ENCODE measurements at places on chromosomes 1 and 21.

DNA sequence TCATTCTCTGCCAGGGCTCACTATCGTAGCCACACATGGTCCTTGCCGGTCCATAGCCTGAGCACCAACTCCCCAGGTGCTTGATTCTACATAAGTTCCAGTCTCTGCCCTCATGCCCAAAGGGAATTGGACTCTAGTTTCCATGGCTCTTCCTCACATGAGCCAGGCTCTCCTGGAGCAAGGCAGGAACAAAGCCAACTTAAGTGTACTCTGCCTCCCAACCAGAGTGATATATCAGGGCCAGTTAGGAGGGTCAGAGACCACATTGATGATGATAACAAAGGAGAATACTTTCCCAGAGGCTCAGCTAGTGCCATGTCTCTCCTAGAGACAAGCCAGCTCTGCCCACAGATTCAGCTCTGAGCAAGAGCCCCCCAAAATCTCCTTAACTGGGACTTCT lies 70.9 kb downstream of the ERI3 start:
- DNase-seq: no peak

DNA sequence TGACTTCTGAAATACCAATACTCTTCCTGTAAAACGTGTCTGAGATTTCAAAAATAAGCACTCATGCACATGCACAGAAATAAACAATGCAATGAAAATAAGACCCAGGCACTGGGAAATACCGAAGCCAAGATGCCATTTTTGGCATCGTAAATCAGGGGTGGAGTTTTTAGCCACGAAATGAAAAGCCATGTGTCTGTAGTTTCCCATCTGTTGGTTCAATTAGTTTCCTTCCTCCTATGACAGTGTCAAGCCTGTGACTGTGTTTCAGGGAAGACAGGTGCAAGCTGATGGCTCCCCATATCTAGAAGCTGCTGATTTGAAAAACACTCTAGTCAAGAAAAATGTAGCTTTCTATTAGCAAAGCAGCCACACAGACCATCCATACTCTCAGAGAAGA lies 480.4 kb upstream of the CAMK1G start:
- no peak for DNase-seq

DNA sequence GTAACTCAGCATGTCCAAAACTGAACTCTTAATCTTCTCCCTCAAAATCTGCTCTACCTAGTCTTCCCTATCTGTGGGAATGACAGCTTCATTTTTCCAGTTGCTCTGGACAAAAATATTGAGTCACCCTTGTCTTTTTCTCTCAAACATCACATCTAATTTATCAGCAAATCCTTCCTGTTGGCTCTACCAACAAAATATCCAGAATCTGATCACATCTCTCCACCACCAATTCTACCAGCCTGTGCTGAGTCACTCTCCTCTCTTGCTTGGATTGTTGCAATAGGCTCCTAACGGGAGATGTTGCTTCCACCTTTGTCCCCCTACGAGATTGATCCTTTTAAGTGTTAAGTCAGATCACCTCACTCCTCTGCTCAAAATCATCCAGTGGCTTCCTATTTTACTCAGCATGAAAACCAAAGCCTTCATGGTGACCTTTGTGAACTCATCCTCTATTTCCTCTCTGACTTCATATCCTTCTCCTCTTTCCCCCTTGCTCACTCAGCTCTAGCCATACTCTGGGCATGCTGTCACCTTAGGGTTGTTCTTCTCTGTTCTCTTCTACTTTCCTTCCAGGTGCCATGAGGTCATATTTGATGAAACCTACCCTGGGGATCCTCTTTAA lies 21.5 kb upstream of the SMYD2 start:
- no peak for DNase-seq

GRCh38 chr1:24294228-24294672 lies 24.9 kb upstream of the GRHL3 start:
- DNase-seq: no peak

DNA sequence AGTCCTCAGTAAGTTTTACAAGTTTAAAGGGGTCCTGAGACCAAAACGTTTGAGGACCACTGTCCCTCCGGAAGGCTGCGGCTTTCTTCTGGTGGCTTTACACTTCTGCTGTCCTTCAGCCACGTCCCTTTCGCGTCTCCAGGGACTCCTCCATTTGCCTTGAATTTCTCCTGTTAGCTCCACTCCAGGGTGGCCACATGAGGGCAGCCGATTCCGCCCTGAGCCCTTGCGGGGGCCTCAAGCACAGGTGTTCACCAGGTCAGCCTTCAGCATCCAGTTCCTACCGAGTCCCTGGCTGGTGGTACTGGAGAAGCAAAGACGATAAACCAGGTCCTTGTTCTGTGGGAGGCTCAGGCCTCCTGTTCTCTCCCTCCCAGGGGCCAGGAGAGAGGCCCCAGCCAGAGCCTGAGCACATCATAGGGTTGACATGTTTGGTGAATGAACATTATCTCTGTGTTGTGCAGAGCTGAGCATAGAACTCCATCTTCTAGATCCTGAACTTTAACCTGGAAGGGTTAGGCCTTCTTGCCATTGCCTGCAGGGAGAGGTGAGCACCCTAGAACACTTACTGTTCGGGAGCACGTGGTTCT lies 27.4 kb upstream of the COQ8A start:
- peak; percentile 70 for DNase-seq

DNA sequence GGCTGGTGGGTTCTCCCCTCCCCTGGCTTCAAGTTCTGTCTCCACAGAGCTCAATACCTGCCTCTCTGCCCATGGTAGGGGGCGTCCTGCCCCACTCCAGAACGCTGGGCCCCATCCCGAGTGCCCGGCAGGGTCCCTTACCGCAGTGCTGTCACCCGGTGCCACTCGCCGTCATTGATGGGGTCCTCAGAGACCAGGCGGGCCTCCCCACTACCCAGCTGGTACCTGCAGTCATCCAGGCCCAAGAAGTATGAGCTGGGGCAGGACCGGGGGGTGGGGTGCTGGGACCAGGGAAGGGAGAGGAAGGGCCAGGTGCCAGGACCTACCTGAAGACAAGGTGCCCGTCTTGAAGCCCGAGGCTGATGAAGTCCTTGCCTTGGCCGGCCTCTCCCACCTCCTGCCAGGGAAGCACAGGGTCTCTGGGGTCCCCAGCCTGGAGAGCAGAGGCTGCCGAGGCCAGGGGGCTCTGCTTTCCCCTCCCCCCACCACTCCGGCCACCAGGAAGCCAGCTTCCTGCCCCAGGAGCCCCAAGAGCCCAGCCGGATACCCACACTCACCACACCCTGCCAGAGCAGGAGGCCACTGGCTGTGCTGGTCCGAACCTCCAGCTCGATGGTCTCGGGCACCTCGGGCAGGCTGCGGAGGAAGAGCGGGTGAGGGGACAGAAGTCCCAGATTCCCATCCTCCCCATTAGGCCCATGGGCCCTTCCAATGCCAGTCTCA lies 12.1 kb downstream of the LDLRAD2 start:
- no peak for DNase-seq

DNA sequence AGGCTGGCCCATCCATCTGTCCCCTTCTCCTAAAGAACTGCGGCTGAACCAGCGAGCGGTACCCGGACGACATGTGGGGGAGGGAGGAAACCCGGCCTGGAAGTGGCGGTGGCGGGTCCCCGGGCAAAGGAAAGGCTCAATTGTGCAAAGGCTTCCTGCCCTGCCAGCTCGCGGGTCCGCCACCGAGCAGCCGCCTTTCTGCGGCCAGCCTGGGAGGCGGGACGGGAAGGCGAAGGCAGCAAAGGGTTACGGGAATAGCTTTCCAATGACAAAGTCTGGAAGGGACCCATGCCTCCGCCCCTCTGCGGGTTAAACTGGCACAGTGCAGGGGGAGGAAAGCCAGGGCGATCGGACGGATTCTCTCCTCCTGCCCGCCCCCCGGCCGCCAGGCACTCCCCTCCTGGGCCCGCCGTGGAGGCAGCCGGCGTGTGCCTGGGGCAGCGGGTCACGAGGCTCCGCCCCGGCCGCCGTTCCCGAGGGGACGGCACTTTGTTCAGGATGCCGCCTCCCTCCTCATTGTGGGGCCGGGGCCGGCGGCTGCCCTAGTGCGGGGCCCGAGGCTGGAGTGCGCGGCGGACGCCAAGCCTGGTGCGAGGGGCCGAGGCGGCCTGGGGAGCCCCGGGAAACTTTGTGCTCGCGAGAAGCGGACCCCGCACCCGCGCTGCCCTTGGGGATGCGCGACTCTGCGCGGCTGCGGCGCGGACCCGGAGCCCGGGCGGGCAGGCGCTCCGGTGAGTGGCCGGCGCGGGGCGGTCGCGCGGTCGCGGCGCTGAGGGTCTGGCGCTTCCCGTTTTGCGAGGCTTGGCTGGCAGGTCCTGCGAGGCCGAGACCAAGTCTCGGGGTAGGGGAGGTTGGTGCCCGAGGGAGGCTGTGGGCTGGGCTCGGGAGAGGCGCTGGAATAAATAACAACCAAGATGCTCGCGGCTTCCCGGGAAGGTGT lies at the start of gene NAV1:
TSS of gene NAV1 (plus strand) at position 516 of the 940 bp plus-strand sequence. CDS start 83,758 bp downstream, outside the sequence.
- DNase-seq: peak; percentile 61

GRCh38 chr1:2248127-2248826 lies 20.2 kb downstream of the SKI start:
- DNase-seq: no peak

DNA sequence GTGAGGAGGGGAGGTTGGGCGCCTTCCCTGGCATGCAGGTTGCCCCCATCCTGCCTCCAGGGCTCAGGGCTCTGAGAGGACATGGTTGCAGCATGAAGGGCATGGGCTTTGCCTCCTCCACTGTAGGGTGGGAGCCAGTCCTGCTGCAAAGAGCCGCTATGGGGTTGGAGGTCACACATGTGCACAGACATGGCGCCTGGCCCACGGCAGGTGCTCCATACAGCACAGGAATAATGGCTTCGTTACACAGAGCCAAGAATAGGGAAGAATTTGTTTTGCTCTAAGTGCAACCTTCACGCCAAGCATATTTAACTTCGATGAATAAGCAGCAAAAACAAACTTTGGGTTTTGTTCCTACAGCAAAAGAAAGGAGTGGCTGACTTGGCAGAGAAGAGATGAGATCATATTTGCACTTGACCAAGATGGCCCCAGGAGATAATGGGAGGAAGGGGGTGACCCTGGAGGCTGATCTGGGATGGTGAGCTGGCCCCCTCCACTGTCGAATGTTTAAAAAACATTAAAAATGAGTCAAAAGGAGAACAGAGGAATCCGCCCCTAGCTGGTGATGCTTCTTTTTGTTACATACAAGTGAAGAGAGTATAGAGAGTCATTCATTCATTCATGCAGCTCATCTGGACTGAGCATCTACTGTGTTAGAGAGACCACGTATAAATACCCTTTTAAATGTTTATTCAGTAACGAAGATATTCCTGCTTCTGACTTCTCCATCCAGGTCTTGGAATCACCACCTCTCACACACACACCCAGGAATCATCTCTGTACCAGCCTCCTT lies 12.4 kb upstream of the C2CD2 start:
- DNase-seq: peak; percentile 44

DNA sequence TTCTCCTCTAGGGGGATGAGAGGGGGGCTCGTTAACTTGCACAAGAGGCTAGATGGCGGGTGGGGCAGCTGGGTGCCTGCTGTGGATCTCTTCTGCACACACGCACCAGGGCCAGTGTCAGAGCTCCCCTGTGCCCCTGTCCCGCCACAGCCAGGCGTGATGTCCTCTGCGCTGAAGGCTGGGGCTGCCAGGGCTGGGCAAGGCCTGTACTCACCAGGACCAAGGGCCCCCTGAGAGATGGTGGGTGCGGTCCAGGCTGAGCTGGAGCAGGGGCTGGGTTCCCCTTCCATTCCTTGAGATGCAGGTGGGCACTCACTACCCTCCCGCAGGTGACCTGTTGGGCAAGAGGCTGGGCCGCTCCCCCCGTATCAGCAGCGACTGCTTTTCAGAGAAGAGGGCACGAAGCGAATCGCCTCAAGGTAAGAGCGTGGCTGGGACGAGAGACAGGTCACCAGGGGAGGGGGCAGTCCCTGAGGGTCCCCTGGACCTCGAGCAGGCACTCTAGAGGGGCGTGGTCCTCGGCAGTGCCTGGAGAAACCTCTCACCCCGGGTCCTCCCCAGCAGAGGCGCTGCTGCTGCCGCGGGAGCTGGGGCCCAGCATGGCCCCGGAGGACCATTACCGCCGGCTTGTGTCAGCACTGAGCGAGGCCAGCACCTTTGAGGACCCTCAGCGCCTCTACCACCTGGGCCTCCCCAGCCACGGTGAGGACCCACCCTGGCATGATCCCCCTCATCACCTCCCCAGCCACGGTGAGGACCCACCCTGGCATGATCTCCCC lies 15.2 kb downstream of the SAMD11 start:
- no peak for DNase-seq

DNA sequence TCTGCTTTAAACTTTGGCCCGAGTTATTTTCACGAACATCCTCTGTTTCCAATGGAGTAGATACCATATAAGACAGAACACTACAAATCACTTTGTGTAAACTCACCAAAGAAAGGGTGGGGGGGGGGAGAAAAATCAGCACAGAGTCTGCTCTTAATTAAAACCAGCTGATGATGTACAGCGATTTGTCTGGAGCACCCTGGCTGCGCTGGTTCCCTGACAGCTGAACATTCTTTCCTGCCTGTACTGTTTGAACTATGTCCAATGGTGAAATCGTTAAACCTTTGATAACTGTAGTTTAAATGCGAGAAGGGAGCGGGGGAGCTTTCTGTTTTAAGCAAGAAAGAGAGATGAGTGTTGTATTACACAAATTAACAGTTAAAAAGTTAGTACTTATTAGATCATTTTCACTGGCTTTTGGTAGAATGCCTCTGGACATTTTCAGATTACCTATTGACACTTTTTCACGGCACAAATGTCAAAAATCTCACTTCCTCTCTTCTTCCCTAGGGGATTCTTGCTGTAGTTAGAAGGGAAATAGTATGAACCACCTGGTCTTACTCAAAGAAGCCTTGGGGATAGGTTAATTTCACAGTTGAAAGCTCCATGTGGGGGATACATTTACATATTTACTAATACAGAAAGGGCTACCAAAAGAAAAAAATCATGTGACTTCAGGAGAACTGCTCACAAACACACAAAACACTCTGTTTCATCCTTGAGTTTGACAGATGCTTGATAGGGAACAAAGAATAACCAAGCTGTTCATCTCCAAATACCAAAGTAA lies 140.2 kb upstream of the RUNX1 start:
- no peak for DNase-seq
